Activated CD4-positive, alpha-beta T cell treated with anti-CD3 and anti-CD28 coated beads for 1 hour (primary cell): ENCODE measurements at places on chromosomes 6 and 20.

- DNase-seq = no peak
These were observed 4.7 kb upstream of the LY86 start for GRCh38 chr6:6583836-6584235.

DNA sequence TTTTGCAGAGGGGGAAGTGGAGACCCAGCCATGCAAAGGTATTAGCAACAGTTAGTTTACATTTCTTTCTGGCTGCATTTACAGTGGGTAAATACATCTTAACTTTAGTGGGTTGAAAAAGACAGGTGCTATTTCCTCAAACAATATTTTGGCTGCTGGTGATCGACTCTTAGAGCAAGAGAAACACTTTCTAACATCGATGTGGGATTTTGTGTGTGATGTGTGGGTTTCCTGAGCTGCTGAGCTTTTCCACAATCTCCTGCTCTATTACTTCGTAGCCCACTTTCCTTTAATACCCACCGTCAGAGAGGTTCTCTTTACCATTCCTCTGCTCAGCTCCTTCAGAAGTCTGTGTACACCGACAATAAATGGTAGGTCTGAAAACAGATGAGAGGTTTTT lies 339.0 kb downstream of the NRN1 start:
- no peak for DNase-seq

- no peak for DNase-seq
These were observed 238.2 kb downstream of the ADGRB3 start for GRCh38 chr6:68873236-68873635.

- no peak for DNase-seq
These were observed 14.5 kb upstream of the CCN6 start for GRCh38 chr6:112039431-112039770.

DNA sequence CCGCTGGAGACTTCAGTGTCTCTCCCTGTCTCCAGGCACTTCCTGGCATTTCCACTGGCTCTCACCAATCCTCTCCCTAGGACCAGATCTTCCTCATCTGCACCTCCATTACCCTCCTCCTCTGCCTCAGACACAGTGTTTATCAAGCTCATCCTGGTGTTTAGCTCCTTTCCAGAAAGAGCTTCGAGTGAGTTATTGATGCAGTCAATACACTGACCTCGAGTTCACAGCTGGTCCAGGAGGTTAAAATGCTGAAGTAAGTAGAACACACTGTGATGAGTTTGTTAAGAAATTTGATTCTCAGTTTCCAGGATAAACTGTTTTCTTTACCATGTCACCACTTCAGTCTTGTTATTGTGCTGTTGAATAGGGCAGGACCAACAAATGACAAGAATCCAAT lies 42.1 kb upstream of the ARMC2 start:
- DNase-seq = no peak

GRCh38 chr20:16953858-16954257 lies 205.7 kb downstream of the OTOR start:
- no peak for DNase-seq

- no peak for DNase-seq
These were observed 196.7 kb upstream of the KCNQ5 start for GRCh38 chr6:72425003-72425681.

GRCh38 chr6:30885999-30886896 lies 1.9 kb downstream of the DDR1 start:
- DNase-seq = no peak

DNA sequence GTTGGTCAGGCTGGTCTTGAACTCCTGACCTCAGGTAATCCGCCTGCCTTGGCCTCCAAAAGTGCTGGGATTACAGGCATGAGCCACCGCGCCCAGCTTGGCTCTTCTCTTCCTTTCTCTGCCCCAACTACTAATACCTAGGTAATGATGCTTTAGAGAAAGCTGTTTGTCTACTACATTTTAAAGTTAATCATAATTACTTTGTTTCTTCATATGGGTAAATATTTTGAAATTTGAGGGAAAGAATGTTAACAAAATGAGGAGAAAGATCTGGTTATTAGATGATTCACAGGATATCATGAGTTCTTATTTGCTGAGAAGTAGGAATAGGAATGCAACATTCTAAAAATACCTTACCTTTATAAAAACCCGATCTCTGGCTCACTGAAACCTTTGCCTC lies 18.4 kb upstream of the PTPRK start:
- no peak for DNase-seq

DNA sequence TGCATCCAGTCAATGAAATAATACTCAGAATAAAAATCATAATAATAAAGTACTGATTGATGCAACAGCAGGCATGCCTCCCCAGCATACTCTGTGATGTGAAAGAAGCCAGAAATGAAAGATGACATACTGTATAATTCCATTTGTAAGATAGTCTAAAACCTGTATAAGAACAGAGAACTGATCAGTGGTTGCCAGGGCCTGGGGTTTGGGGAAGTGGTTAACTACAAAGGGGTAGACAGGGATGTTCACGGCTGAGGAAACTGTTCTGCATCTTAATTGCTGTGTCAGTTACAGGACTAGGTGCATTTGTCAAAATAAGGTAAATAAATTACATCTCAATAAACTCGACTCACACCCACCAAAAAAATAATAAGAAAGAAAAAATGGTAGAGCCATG lies 81.3 kb upstream of the BMP2 start:
- no peak for DNase-seq

- no peak for DNase-seq
These were observed 45.9 kb downstream of the ZNF217 start for GRCh38 chr20:53547664-53548239.

GRCh38 chr6:36268478-36269275 lies 1.2 kb upstream of the PNPLA1 start:
- no peak for DNase-seq

- DNase-seq = no peak
These were observed 262.0 kb upstream of the RIN2 start for GRCh38 chr20:19495905-19496703.

DNA sequence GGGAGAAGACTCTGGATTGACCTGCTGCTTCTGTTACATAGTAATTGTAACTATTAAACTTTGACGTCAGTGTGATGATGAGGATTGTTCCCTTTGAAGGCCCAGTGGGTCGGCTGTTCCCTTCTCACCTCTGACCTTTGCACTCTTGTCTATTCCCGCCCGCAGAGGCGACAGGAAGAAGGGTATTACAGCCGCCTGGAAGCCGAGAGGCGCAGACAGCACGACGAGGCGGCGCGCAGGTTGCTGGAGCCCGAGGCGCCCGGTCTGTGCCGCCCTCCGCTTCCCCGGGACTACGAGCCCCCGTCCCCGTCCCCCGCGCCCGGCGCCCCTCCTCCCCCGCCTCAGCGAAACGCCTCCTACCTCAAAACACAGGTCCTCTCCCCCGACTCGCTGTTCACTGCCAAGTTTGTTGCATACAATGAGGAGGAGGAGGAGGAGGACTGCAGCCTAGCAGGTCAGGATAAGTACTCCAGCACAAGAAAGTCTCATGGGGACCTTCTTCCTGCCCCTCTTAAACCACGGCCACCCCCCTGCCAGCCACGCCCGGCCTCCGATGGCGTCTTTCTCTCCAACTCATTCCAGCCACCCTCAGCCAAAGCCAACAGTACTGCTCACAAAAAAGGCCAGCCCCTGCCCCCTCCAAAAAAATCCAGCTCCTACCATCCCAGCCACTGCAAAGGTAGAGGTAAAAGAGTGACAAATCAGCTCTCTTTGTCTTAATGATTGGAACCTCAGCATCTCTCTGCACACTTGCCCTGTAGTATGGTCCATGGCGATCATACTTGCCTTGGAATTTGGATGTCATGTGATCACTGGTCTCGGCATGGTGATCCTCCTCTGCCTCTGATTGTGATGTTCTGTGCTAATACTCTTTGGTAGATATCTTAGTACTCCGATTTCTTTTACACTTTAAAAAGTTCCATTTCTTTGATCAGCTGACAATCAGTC lies 31.6 kb upstream of the KIF25 start:
- no peak for DNase-seq

- no peak for DNase-seq
These were observed 6.9 kb downstream of the BLOC1S5 start for GRCh38 chr6:8057263-8057662.
